8988T (cell line): ENCODE measurements at places on chromosomes 7 and 10.

GRCh38 chr10:74816824-74817498 lies 9.4 kb upstream of the KAT6B start:
- DNase-seq, result no peak

DNA sequence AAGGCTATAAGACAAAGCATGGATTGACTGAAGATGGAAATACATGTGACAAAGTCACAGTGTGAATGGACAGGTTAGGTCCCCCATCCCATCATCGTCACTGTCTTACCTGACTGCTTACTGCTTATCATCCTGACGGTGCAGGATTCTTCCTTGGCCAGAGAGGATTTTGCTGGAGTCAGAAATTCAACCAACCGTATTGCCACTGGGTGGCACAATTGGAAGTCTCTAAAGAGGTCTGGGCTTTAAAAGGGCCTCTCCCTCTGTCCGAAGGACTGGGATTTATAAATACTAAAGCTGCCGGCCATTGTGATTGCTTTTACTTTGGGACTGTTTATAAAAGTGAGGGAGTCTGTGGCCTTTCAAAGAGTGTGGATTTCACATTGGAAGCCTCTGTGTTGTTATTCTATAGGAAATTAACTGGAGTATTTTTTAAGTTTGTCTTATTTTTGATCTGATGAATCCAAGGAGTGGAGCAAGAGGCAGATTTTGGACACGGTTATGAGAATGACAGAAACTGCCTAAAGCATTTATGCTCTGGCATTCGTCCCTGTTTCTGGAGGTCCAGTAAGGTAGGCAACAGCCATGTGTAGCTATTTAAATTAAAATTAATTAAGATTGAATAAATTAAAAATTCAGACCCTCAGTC lies 113.3 kb upstream of the CREB5 start:
- no peak for DNase-seq

DNA sequence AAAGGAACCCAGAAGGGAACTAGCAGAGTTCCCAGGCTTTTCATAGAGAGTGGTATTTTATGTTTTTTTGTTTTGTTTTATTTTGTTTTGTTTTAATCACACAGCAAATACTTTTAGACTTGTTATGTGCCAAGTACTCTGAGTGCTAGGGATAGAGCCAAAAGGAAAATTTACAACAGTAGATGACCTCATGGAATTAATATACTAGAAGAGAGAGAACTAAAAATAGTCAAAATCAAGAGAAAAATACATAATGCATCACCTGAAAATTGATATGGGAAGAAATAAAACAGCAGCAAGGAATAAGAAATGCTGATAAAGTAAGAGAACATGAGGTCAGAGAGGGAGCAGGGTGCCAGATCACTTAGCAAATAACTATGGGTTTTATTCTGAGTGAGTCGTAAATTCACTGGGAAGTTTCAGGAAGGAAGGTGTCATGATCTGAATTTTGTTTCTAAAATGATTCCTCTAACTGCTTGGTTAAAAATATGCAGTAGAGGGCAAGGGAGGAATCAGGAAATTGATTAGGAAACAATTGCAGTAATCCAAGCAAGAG lies 351.0 kb downstream of the ANKRD7 start:
- no peak for DNase-seq

DNA sequence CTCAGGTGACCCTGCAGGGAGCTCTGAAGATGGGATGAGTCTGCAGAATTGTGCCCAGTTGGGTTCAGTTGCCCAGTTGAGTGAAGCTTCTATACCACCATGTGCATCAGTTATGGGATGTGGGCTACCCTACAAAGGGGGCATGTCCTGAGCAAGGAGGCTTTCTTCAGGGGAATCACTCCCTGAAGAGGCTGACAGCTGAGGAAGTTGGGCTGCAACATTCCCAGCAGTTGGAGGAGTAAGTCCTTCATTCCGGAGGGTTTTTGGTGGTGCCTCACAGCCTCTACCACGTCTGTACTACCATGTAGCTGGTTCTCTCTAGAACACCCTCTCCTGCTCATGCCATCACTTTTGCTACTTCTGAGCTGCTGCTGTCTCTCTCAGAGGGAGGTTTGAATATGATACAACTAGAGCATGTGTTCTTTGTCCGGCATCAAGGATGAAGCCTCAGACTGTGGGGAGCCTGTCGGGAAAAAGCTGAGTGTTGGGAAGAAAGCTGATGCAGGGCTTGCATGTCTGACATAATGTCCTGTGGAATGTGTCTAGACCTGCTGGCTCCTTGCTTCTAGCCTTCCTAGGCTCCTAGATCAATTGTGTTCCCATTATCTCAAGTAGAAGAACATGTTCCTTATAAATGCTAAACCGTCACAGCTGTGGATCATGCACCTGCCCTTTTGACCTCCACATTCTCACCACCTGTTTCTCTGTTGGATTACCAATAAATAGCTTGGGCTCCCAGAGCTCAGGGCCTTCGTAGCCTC lies 355.8 kb downstream of the CCSER2 start:
- no peak for DNase-seq

- no peak for DNase-seq
Measured at GRCh38 chr10:112360308-112361270, 13.3 kb upstream of the ACSL5 start.

GRCh38 chr10:51892965-51893658 lies 193.7 kb upstream of the CSTF2T start:
- no peak for DNase-seq

GRCh38 chr10:103678178-103678526 lies 177.2 kb downstream of the SH3PXD2A start:
- no peak for DNase-seq

- no peak for DNase-seq
Measured at GRCh38 chr7:5425507-5426225, 2.0 kb upstream of the TNRC18 start.

DNA sequence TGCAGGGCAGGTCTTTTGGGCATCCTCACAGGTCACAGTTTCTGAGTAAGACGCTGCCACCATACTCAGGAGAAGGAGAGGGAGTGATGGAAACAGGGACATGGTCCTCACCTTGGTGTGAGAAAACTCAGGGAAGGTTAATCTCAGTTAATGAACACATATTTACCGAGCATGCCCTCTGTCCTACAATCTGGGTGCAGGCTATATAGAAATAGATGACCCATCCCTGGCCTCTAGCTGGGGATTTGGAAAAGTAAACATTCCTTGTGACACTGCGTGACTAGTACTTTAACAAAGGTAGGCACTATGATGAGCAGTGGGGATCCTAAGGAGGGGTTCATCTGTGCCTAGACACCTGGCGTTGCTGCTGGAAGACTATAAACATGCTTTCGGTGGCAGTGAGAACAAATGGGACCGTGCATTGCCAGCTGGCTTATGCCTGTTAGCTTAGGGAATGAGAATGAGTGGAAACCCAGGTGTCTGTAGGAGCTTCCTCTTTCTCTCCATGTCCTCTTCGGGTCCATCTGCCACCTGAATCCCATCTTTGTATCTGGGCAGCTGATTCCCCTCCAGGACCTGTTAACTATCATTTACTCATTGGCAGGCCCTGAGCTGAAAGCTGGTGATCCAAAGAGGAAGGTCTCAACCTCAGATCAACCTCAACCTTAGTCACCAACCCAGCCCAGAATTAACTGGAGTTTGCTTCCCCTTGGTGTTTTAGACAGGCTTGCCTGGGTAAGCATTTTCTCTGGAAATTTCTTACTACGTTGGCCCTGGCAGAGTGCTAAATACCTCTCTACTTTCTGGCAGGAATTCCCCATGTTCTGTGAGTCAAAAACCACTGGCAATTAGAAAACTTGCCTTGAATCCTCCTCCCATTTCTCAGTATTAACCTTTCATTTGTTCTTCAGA lies 794 bp downstream of the MBL2 start:
- DNase-seq, result no peak

GRCh38 chr10:95560278-95561176 lies 644 bp downstream of the SORBS1 start:
- peak; percentile 69 for DNase-seq

DNA sequence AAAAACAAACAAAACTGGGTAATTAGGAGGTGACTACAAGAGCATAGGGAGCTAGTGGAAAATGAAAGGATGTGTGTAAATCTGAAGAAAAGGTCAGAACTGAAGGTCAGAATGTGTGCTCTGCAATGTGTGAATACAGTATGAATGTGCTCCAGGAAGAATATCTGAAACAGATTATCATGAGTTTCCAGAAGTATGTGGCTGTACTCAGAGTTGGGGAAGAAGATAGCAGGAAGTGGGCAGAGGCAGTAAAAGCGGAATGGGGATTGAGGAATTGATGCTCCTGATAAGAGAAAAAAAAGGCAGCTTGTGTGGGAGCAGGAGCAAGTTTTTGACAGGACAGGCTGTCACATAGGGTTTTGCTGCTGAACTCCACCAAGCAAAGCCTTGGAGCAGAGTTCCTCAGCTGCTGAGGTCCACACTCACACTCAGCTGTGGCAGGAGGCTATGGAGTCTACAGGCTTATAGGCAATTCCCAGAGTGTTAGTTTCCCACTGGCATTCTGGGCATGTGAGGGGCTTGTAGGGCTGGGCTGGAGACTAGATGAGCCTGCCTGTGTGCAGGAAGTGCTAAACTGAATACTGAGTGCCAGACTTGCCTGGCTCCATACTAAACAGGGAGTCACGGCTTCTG lies 22.9 kb downstream of the H2AZ2 start:
- no peak for DNase-seq

GRCh38 chr7:142957723-142958122 lies 4.4 kb downstream of the KEL start:
- no peak for DNase-seq

DNA sequence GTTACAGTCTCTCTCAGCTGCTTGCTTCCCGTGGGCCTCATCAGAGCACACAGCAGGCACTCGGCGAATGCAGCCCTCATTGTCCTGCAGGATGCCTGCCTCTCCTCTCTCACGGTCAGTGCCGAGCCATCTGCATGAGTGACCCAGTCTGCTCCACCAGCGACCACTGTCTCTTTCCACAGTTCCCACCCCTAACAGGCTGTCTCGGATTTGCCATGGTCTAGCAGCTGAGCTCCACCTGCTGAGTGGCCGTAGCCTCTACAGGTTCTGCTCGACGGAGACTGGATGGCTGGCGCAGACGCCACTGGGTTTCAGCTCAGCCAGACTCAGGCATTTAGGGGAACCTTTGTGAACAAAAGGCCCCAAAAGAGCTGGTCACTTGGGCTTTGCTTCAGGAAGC lies 209.4 kb upstream of the FOXK1 start:
- DNase-seq, result no peak

GRCh38 chr7:158394936-158395335 lies 192.7 kb downstream of the PTPRN2 start:
- peak; percentile 84 for DNase-seq

GRCh38 chr7:435630-436366 lies 83.8 kb downstream of the PDGFA start:
- DNase-seq, result no peak

GRCh38 chr10:45424668-45425404 lies 50.8 kb downstream of the ALOX5 start:
- DNase-seq, result no peak

GRCh38 chr7:137006293-137006692 lies 137.8 kb downstream of the CHRM2 start:
- no peak for DNase-seq

DNA sequence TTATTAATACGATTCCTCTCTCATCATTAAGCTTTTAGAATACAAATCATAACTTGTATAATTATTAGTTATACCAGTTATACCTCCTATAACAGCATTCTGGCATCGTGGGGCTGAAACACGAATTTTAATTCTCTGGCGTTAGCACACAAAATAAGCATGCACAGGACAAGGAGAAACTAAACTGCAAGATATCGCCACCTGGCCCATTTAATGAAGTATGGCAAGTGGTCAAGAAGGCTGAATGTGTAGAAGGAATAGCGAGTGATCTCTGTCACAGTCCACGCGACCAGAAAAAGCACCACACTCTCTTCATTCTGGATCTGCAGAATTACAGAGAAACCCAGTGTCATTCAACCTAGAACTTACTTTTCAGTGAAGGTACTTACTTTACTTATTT lies 18.1 kb downstream of the HACD1 start:
- peak; percentile 14 for DNase-seq

DNA sequence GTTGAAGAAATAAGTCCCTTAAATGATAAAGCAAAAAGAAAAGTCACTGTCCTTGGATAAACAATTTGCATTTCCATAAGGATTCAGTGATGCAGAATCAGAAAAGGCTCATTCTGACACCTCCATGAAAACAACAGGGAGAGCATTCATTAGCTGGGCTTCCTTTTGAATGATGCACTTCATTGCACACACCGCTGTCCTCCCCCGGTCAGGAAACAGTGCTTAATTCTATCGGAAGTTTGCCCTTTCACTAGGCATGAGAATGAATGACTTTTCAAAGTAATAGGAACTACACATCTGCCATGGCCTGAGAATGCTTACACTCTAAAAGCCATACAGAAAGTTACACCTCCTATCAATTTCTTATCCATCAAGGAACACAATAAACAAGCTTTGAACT lies 4.2 kb downstream of the PCDH15 start:
- no peak for DNase-seq

- peak; percentile 60 for DNase-seq
Measured at GRCh38 chr7:2175514-2175913, 57.2 kb downstream of the MAD1L1 start.

DNA sequence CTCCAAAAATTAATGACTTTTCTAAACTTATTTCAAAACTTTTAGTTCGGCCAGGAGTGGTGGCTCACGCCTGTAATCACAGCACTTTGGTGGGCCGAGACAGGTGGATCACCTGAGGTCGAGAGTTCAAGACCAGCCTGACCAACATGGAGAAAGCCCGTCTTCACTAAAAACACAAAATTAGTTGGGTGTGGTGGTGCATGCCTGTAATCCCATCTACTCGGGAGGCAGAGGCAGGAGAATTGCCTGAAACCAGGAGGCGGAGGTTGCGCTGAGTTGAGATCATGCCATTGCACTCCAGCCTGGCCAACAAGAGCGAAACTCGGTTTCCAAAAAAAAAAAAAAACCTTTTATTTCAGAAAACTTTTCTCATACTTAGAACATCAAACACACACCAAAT lies 8.3 kb downstream of the NAMPT start:
- no peak for DNase-seq
